T-helper 2 cell (primary cell): ENCODE measurements at places on chromosomes 1 and 21.

GRCh38 chr1:219416598-219417238 lies 196.2 kb downstream of the ZC3H11B start:
- peak; percentile 9 for DNase-seq

GRCh38 chr1:41153750-41154274 lies 88.3 kb downstream of the SCMH1 start:
- DNase-seq: no peak

GRCh38 chr1:182032251-182032650 lies 29.3 kb downstream of the ZNF648 start:
- no peak for DNase-seq

DNA sequence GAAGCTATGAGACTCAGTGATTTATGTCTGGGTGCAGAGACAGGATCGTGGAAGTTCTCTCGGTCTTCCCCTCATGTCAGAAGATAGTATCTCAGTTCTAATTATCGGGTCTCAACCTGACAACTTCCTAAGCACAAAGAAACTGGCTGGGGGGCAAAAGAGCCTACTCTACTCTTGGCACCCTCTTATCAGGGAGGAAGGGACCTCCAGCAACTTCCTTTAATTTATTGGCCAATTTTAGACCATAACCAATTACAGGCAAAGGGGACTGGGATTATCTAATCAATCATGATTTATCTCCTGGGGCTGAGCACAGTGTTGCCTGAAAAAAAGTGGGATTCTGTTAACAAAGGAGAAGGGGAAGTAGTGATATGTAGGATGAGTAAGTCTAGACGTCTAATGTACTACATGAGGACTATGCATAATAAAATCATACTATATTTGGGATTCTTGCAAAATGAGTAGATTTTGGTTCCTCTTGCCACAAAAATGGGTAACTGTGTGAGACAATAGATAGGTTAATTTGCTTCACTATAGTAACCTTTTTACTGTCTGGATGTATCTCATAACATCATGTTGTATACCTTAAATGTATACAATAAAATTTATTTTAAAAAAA lies 98.8 kb downstream of the ZFYVE9 start:
- DNase-seq: no peak

DNA sequence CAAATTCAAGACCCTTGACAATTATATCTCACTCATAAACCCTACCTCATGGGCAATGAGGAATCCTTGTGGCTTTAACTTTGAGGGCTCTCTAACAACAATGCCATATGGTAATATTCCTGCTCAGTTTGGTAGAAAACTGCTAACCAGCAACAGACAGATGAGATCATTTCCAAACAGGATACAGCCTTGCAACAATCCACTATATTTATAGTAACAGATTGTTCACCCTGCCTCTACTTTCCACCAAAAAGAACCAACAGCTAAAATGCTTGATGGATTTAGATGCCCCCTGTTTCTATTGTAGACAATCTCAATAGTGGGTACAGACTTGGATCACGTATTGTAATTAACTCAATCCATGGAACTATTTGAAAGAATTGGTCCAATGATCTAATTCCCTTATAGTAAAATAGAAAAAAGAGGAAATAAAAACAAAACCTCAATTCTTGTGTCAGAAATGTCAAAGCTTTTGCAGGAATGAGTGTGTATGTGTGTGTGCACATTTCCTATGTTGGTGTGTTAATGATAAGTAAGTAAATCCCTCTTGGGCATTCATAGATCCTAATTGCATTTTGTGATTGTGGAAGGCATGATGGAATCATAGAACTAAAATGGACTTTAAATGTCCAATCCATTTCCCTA lies 100.0 kb upstream of the EDEM3 start:
- DNase-seq: no peak

DNA sequence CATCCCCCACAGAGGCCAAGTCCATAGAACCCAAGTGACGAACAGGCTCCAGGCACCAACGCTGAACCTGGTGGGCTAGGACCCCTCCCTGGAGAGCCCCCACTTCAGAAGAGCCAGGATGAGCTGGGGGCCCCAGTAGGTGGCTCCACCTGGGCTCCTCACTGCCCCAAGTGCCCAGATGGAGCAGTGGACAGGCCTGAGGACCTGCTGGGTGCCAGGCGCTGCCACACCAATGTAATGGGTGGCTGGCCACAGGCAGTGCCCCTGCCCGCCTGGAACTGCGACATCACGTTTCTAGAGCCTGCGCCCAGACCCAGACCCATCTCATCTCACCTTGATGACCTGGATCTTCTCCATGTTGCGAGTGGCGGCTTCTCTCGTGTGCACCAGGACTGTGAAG lies 5.6 kb downstream of the MAD2L2 start:
- no peak for DNase-seq

DNA sequence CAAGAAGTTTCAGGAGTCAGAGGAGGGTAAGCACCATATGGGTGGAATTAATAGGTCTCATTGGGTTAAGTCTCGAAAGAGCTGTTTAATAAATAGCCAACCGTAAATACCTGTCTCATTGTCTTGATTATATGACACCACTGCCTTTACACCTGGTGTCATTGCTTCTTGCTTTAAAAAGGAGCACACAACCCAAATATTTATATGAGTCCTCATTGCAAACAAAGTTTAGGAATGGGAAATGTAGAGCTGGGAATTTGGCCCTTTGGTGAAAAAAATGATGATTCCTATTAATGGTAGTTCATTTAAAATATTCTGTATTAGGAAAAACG lies 2.1 kb downstream of the BACH1 start:
- no peak for DNase-seq

DNA sequence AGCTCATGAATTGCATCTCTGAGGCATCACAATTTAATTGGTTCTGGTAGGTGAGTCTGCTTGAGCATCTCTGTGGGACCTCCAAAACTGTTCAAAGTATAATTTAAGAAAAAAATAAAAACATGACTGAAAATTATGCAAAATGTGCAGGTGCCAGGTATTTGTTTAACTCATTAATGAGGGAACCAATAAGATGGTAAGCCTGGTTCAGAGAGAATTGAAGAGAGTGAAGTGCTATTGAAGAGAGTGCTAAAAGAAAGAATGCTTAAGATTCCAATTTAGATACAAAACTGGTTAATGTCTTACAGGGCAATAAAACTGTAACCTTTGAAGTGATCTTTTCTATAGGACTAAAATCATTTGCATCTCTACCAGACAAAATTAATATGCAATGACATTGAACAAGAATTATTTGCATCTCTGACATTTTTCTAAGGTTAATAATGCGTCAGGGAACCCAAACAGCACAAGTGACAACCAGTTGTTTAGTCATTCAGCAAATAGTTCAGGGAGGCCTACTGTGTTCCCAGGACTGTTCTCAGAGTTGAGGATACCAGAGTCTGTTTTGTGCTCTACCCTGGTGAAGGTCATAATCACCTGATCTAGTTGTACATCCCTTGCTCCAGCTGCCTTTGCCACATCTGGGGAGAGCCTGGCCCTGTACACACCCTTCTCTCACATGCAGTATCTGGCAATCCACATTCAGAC lies 183.5 kb downstream of the PATJ start:
- DNase-seq: no peak

GRCh38 chr1:71276466-71276865 lies 195.6 kb upstream of the ZRANB2 start:
- no peak for DNase-seq

DNA sequence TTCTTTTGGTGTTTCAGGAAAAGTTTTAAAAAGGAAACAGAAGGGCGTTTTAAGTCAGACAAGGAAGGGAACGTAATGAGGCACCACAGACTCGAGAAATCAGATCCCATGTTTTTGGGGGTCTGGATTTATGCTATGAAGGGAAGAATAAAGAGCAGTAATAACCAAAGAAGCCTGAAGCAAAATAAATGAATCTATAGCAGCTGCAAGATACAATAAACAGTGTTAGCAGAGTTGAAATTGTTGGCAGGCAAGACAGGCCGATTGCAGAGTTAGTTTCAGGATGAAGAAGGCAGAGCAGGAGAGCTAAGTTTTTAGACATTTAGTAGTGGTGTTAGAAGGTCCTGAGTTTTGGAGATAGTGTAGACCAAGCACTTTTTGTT lies 425 bp downstream of the DDR2 start:
- DNase-seq: no peak

- DNase-seq: no peak
Measured at GRCh38 chr1:16719571-16720350, 20.6 kb upstream of the RNU1-4 start.

DNA sequence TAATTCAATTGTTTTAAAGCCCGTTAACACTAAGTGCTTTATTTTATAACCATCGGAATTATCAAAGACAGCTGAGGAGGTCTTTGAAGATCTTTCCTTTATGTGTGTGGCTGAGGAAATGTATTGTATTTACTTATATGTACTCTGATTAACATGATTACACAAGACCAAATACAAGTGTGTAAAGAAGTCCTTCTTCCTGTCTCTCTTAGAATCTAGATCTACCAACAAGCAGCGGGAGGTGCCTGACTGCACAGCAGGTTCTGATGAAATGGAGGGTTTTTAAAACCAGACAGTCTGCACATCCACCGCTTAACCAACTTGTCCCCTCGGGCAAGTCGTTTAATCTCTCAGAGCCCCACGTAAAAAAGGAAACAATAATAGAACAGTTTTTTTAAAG lies 240.5 kb upstream of the MAP1LC3C start:
- DNase-seq: no peak

- DNase-seq: no peak
Measured at GRCh38 chr1:7327849-7328248, 443.2 kb upstream of the VAMP3 start.

DNA sequence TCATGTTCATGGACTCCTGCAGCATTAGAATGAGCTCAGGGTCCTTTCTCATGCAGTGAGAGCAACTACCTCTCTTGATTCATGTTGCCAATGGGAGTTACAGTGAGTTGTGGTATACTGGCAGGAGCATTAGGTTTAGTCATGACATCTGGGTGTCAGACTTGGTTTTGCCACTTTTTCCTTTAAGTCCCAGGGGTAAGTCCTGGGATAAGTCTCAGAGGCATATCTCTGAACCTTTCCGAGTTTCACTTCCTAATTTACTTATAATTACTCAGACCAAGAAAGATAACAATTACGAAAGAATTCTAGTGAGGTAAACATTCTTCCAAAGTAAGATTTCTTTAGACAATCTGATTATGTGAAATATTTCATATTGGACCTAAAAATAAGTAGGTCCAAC lies 606.0 kb downstream of the SMYD3 start:
- no peak for DNase-seq

DNA sequence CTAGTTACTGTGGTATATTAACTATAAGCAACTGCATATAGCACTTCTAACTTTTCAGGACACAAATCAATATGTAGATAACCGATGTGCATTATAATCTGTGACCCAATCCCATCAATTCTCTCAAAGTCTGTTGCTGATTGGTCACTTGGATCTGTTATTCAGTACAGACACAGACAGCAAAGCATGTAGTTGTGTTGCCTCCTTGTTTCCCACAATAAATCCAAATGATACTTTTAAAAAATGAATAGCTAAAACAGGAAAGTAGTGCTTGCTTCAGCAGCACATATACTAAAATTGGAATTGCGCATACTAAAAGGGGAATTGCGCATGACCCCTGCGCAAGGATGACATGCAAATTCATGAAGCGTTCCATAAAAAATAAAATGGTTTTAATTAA lies 28.1 kb downstream of the NDC1 start:
- DNase-seq: no peak

GRCh38 chr1:43387976-43388599 lies 1.5 kb downstream of the MED8 start:
- no peak for DNase-seq
